Left lung (tissue), 14 donors: ENCODE measurements at places on chromosomes 12 and 14. TPM values are rescaled to one million over a fixed set of nuclear protein-coding genes. Genes with fewer than 3 reads are reported as not detected.

GRCh38 chr14:102246071-102246470 lies 58.9 kb downstream of the MOK start:
- DNase-seq = no peak
- no peak overlapping the region for H3K4me3 ChIP-seq
- H3K4me1 ChIP-seq = no peaks in the 10 kb centered on the region
- no peaks in the 10 kb centered on the region for H3K36me3 ChIP-seq
- H3K27me3 ChIP-seq = no peaks in the 10 kb centered on the region

GRCh38 chr14:80202888-80203562 lies 8.3 kb downstream of the DIO2 start:
- H3K36me3 ChIP-seq = no peaks in the 10 kb centered on the region
- H3K27me3 ChIP-seq = no peaks in the 10 kb centered on the region
- H3K27ac ChIP-seq = no peak overlapping the region
- H3K4me3 ChIP-seq = no peak overlapping the region

DNA sequence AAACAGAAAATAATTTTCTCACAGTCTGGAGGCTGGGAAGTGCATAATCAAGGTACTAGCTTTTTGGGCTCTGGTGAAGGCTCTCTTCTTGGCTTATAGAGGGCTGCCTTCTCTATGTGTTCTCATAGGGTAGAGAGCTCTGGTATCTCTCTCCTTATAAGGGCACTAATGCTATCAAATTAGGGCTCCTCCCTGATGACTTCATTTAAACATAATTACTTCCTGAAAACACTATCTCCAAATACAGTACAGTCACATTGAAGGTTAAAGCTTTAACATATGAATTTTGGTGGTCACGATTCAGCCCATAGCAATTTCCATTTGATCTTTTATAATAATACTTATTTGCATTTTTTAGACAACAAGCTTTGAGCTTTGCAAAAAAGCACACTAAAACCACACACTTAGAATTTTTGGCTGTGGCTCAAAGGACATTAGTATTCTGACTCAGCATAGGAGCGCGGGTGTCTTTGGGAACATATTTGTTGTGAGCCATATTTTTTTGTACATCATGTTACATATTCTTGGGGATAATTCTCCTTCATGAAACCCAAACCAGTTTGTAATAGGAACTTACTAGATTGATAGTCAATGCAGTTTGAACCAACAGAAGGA lies 808.1 kb upstream of the FBXO33 start:
- H3K36me3 ChIP-seq = no peaks in the 10 kb centered on the region
- H3K4me3 ChIP-seq = no peak overlapping the region
- no peaks in the 10 kb centered on the region for H3K27me3 ChIP-seq

- H3K27ac ChIP-seq = no peak overlapping the region
- no peak for DNase-seq
- H3K4me1 ChIP-seq = no peaks in the 10 kb centered on the region
- no peaks in the 10 kb centered on the region for H3K27me3 ChIP-seq
- H3K4me3 ChIP-seq = no peak overlapping the region
These were observed 29.7 kb upstream of the BICD1 start for GRCh38 chr12:32076941-32077340.

DNA sequence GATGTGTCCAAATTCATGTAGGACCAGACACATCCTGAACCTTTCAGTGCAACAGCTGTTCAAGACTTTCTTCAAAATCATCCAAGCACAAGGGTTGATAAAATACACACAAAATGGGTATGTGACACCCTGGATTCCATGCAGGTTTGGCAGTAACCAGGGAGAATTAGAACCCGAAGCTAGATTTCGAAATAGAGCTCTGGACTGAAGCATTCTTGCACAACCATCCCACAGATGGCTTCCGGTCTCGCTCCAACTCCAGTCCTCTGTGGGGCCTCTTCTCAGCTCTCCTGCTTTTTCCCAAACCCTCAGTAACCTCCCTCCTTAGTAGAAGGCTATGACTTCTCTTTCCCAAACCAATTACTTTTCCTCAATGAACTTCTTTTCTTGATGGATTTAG lies 171.3 kb downstream of the TTC7B start:
- no peak for DNase-seq
- H3K27ac ChIP-seq = peak overlapping the region; percentile 57
- H3K4me1 ChIP-seq = peaks cover 26% of the 10 kb centered on the region
- no peak overlapping the region for H3K4me3 ChIP-seq
- H3K36me3 ChIP-seq = peaks cover 4% of the 10 kb centered on the region

- DNase-seq = no peak
- no peaks in the 10 kb centered on the region for H3K36me3 ChIP-seq
- H3K4me3 ChIP-seq = no peak overlapping the region
- H3K4me1 ChIP-seq = peaks cover 52% of the 10 kb centered on the region
- no peak overlapping the region for H3K27ac ChIP-seq
- H3K27me3 ChIP-seq = no peaks in the 10 kb centered on the region
These were observed 36.5 kb downstream of the LTBP2 start for GRCh38 chr14:74575507-74575906.

DNA sequence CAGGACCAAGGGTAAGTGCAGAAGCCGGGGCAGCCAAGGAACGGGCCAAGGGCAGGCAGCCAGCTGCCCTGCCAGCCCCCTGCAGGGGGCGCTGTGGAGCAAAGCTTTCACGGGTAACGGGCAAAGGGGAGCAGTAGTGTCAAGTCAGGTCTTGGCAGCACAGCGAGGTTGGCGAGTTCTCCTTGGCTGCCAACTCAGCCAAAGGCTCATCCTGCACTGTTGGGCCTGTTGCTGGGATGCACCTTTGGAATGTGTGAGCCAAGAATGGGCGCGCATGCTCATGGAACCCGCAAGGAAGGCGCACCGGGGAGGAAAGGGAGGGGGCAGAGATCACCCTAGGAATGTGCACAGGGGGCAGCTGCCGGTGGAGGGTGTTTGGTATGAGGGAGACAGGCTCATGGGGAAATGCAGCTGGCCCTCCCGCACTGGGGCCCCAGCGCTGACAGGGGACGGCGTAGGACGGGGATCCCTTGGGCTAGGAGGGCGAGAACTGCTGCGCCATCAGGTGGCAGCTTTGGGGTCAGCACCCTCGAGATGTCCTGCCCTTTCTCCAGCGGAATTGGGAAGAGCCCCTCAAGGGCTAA lies 138.0 kb downstream of the ASCL4 start:
- no peaks in the 10 kb centered on the region for H3K36me3 ChIP-seq
- no peaks in the 10 kb centered on the region for H3K4me1 ChIP-seq
- no peak overlapping the region for H3K27ac ChIP-seq
- peak; percentile 39 for DNase-seq
- peaks cover 72% of the 10 kb centered on the region for H3K27me3 ChIP-seq
- no peak overlapping the region for H3K4me3 ChIP-seq

DNA sequence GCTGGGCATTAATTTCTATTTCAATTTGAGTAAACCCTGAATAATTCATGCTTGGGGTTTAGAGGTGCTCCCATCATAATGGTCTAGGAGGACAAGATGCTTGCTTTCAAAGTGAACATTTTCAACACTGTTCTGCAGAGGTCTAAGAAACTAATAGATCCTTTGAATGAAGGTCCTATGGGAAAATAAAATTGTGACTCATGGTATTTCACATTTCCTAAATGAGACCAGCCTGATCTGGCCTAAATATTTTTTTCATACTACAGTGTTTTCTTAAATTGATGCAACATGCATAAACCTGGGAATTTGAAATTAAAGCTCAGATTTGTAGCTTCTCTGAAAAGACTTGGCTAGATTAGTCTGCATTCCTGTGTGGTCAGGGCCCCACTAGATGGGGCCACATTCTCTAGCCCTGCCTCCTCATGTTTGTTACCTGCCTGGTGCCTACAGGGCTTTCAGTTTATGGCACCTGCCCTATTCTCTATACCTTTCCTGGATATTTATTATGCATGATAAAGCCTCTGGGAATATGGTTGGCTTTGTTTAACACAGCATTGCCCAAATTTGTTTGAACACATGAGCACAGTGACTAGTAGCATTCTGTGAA lies 112.7 kb downstream of the METTL25 start:
- DNase-seq = no peak
- H3K27me3 ChIP-seq = no peaks in the 10 kb centered on the region
- no peak overlapping the region for H3K27ac ChIP-seq
- H3K36me3 ChIP-seq = peaks cover 25% of the 10 kb centered on the region
- H3K4me1 ChIP-seq = no peaks in the 10 kb centered on the region

GRCh38 chr14:57999471-57999870 lies 133.6 kb upstream of the SLC35F4 start:
- H3K27me3 ChIP-seq = no peaks in the 10 kb centered on the region
- DNase-seq = no peak
- H3K4me1 ChIP-seq = no peaks in the 10 kb centered on the region

- H3K4me1 ChIP-seq = no peaks in the 10 kb centered on the region
- no peaks in the 10 kb centered on the region for H3K36me3 ChIP-seq
- H3K4me3 ChIP-seq = no peak overlapping the region
- H3K27me3 ChIP-seq = no peaks in the 10 kb centered on the region
- H3K27ac ChIP-seq = no peak overlapping the region
These were observed 24.3 kb downstream of the RERG start for GRCh38 chr12:15196678-15197505.

GRCh38 chr14:98741523-98741922 lies 530.5 kb downstream of the BCL11B start:
- no peaks in the 10 kb centered on the region for H3K36me3 ChIP-seq
- DNase-seq = no peak
- no peak overlapping the region for H3K27ac ChIP-seq
- H3K4me1 ChIP-seq = no peaks in the 10 kb centered on the region
- peaks cover 1% of the 10 kb centered on the region for H3K27me3 ChIP-seq
- no peak overlapping the region for H3K4me3 ChIP-seq

GRCh38 chr12:72546106-72546505 lies 273.9 kb downstream of the TRHDE start:
- no peak for DNase-seq
- H3K36me3 ChIP-seq = no peaks in the 10 kb centered on the region
- H3K4me3 ChIP-seq = no peak overlapping the region
- no peaks in the 10 kb centered on the region for H3K4me1 ChIP-seq

DNA sequence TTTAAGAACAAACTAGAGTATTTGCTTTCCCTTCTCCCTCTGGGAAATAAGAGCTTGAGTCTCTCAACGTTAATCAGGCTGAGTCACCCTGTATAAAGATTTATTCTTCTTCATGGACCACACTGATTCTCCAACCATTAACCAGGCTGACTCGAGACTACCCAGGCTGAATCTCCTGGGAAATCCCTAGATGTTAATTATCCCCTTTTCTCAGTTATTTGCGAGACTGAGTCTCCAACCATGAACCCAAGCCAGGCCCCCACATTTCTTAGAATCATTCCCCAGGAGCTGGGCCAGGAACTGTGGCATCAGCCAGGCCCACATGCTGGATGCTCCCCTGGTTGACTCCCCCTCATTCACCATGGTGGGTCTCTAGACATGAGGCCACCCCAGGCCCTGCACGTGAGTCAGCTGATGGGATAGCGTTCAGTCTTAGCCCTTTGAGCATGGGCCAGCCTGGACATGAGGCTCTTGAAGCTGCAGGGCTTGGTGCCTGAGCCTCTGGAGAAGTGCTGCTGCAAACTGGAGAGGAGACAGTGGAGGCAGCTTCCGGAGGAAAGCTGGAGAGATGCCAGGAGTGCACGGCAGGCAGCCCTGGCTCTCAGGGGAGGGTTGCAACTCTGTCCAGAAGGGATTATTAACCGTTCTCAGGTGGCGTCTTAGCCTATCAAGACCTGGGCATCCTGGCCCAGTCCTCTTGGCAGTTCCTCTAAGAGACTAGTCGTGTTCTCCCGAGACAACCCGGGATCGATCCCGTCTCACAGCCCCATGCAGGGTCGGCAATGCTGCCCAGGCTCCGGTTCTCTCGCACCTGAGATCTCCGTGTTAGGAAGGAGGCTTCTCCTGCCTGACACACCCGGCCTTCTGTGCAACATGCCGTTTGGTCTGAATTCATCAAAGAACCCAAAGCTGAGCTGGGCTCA lies 296.6 kb downstream of the ADGRD1 start:
- H3K4me3 ChIP-seq = no peak overlapping the region
- H3K4me1 ChIP-seq = no peaks in the 10 kb centered on the region
- H3K27me3 ChIP-seq = no peaks in the 10 kb centered on the region
- DNase-seq = no peak
- H3K36me3 ChIP-seq = no peaks in the 10 kb centered on the region

DNA sequence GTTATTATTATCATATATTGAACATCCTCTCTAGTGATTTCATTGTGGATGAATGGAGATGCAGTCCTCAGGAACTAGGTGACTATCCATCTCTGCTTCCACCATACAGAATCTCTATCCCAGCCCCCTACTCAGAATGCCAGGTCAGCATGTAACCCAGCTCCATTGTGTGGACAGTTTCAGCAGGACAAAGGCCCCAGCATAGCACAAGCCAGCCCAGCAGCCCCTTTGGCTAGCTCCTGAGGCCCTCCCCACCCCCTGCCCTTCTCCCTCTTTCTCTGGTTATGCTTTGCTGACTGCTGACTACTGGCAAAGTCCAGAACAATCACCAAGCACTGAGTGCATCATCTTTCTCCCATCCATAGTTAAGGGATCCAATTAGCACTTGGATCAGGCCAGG lies 5.8 kb upstream of the SPRYD4 start:
- DNase-seq = no peak
- H3K4me1 ChIP-seq = no peaks in the 10 kb centered on the region
- H3K27me3 ChIP-seq = no peaks in the 10 kb centered on the region
- H3K27ac ChIP-seq = no peak overlapping the region
- no peaks in the 10 kb centered on the region for H3K36me3 ChIP-seq

GRCh38 chr12:123602651-123603195 lies 824 bp downstream of the DDX55 start:
- no peaks in the 10 kb centered on the region for H3K27me3 ChIP-seq
- no peaks in the 10 kb centered on the region for H3K36me3 ChIP-seq
- peak overlapping the region; percentile 89 for H3K27ac ChIP-seq

- H3K27me3 ChIP-seq = no peaks in the 10 kb centered on the region
- H3K27ac ChIP-seq = no peak overlapping the region
- H3K4me1 ChIP-seq = no peaks in the 10 kb centered on the region
- H3K36me3 ChIP-seq = no peaks in the 10 kb centered on the region
These were observed 171.9 kb downstream of the RGS6 start for GRCh38 chr14:72104011-72104613.

DNA sequence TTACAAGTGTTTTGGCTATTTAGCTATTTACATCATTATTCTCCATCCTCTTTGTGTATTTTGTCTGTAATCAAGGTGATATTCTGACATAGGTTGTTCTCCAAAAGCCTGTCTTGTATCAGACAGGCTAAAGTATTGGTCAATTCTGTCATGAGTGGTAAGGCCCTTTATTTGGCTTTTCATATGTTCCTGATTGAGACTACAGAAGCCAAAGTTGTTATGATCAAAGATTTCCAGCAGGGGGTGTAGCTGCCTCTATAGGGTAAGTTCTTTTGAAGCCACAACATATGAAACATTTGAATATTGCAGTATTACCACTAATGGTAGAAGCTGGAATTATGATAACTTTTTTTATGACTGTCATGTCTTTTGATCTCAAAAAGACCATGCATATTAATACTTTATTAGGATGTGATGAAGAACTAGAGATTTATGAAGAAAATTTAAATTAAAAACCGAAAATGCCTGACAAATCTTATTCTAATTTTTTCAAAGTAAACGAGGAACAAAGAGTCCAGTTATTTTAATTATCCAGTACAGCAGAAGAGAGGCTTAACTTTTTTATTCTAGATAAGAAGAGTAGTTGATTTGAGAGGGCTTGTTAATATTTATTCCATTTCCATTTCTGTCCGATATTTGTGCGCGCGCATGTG lies 3.4 kb upstream of the ARHGAP5 start:
- H3K4me3 ChIP-seq = no peak overlapping the region
- DNase-seq = peak; percentile 77
- H3K36me3 ChIP-seq = no peaks in the 10 kb centered on the region
- no peaks in the 10 kb centered on the region for H3K27me3 ChIP-seq
- H3K4me1 ChIP-seq = no peaks in the 10 kb centered on the region

PPFIA2 gene
- total RNA-seq = 3.5 TPM

RFLNA gene
- 1.4 TPM for total RNA-seq

PTPN6 gene
- 145 TPM for total RNA-seq

LMNTD1 gene
- not detected for total RNA-seq

FAM186B gene
- total RNA-seq = 0.20 TPM

SLCO1C1 gene
- total RNA-seq = 0.17 TPM
